ENCODE measurements at places on chromosomes 7 and 10.

DNA sequence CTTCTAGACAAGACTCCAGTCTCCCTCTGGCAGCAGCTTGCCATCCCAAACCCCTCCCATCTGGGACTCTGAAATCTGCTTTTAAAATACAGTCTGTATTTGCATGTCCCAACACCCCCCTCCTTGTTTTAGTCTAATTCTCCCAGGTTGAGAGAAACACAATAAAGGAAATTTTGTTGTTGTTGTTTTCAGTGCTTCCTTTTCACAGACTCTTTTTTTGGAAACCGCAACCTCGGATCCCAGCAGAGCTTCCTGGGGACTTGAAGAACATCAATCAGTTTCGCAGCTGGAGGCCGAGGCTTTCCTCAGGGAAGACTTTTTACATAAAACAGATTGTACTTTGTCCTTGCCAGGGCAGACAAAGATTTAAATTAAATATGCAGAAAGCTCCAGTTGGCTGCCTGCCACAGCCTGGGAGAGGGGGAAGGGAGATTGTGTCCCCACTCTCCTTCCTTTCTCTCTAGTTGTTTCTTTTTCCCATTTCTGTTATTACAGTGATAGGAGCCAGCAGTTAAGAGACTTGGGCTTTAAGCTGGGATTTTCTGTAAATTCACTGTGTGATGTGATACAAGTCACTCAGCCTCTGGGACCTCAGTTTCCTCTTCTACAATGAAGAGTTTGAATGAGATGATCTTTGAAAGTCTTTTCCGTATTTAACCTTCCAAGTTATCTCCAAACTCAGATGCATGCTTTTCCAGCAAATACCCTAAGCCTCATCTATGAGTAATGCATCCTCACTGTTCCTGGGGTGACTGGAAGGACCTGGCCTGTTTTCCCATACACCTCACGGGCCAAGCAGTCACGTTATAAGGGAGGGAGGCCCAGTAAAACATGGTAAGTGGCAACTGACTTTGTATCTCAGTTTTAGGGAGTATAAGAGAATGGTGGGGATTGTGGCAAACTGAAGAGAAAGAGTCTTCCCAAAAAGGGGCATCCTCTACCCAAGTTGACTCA, 192.3 kb downstream of the REEP3 start:
- no peak for DNase-seq

DNA sequence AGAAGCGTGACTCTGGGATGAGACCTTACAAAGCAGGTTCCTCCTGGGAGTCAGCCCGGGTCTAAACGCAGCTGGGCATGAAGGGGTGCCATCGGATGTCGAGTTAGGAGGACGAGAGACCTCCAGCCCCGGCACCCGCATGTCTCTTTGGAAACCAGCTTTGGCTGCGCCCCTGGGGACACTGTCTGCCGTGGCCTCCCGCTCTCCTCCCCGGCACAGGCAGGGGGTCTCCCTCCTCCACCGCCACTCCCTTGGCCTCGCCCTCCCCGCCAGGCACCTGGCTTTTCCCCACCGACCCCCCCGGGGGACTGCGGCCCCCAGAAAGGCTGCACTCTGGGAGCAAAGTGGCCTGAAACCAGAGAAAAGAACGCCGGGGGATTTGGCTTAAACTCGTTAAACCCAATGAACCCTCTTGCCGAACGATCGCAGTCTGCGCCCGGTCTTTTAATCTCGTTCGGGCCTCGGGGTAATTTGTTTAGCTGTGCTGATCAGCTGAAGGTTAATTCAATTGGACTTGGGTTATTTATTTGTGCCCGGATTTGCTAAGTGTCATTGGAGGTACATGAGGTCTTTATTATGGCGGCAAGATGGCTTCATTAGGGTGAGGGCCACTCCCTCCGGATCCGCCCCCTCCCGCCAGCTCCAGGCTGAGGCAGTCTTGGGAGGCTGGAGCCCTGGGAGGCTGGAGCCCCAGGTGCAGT, 16.4 kb upstream of the PSMG3 start:
- no peak for DNase-seq

- DNase-seq = no peak
Measured at GRCh38 chr7:142516038-142516501, 233.2 kb upstream of the PRSS1 start.

DNA sequence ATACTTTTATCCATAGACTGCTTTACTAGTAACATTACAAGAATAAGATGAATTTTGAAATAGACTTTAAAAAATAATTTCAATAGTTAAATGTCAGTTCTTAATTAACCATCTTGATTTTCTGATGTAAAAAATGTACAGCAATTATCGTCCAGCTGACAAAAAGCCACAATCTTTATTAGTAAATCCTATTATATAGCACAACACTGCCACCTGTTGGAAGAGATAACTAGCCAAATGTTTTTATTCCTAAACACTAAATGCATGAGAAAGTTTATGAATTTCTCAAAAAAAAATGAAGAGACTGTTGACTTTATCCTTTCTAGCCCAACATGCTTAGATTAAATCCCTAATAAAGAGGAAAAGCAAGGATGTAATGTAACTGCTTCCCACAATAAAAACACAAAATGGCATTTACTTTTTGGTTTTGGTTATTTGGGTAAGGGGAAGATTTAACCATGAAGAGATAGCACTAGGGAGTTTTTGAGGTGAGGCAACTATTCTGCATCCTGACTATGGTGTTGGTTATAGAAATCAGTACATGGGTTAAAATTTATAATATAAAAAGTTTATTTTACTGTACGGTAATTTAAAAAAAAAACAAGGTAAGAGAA, 8.0 kb downstream of the COA1 start:
- DNase-seq = no peak

Data from Caco-2 (cell line).